NCI-H748 treated with DMSO at 0.1 percent for 48 hours (cell line): ENCODE measurements at places on chromosomes 16 and 17.

DNA sequence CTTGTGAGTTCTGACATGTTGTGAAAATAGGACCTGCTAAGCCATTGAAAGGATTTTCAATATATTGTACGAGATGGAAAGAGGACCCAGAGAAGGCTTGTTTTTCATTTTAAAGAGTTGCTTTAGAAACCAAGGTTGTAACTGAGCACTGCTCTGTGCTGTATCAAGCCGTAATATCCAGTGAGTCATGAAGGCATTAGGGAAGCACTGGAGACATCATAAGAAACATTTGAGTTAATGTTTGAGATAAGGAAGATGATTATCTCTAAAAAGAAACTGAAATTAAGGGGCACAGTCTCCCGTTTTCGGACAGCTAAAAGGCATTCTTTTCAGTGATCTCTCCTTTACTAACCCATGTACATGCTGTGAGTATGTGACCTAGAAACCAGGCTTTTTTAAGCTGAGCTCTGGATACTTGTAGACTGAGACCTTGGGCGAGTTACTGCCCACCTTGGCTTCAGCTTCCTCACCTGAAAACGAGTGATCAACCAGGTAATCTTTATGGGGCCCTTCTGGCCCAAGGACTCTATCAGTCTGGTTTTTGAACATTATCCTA lies 149.2 kb upstream of the TBX2 start:
- no peak for DNase-seq

DNA sequence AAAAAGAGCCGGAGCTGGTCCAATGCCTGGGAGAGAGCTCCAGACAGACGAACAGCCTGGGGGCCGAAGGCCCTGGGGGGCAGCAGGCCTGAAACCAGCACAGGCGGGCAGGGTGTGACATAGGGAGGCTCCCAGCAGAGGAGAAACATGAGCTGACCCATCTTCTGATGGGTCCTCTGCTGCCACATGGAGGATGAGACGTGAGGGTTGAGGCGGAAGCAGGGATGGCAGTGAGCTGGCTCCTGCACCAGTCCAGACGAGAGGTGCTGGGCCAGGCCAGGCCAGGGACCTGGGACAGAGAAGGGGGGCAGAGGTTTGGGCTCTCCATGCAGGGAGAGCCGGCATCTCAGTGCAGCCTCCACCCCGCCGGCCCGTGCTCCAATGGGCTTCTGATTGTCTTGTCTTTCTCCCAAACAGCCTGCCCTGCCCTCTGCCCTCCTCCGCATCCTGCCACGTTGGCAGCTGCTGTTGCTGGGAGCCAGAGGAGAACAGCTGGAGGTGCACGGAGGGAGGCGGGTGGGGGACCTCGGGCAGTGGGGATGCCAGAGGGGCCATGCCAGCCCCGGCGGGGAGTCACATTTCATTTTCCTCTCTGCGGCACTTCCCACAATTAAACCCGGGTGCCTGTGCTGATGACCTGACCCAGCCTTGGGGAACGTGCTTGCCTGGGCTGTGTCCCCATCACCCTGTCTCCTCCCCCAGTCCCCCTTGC lies 139.1 kb upstream of the GSE1 start:
- DNase-seq = no peak

- no peak for DNase-seq
These were observed 181.1 kb upstream of the C16orf82 start for GRCh38 chr16:26885674-26886073.

DNA sequence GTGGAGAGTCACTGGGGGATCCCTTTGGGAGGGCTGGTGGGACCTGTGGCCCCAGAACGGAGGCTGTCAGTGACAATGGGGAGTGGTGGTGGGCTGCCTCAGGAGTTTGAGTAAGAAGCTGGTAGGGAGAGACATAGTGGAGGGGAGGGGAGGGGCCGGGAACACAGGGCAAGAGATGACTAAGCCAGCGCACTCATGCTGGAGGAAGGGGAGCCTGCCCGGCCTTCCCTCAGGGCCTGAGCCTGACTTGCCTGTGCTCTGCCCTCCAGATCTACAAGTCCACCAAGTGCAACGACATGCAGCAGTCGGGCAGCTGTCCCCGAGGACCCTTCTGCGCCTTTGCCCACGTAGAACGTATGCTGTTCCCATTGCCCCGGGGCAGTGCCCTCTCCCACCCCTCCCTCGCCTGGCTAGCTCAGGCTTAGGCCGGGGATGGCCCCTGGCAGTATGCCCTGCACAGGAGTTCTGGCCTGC lies 29.3 kb downstream of the UNC13D start:
- DNase-seq = no peak

- DNase-seq = peak; percentile 22
These were observed 43.8 kb upstream of the DHX40 start for GRCh38 chr17:59521465-59522126.

DNA sequence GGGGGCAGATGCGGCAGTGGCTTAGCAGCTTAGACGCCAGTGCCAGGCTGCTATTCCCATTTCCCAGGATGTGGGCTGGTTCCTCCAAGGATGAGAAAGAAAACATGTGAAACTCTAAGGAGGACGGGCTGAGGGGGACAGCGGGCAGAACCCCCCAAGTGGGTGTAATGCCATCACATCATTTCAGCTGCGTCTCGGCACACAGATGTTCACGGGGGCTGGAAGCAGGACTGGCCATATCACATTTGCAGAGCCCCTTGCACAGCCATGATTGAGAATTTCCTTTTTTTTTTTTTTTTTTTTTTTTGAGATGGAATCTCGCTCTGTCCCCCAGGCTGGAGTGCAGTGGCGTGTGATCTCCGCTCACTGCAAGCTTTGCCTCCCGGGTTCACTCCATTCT lies 15.3 kb upstream of the GINS2 start:
- no peak for DNase-seq

- DNase-seq = peak; percentile 14
These were observed 343.0 kb downstream of the SNX29 start for GRCh38 chr16:12319428-12320035.
